Fibroblast of skin of left quadriceps (primary cell): ENCODE measurements at places on chromosomes 4 and X.

DNA sequence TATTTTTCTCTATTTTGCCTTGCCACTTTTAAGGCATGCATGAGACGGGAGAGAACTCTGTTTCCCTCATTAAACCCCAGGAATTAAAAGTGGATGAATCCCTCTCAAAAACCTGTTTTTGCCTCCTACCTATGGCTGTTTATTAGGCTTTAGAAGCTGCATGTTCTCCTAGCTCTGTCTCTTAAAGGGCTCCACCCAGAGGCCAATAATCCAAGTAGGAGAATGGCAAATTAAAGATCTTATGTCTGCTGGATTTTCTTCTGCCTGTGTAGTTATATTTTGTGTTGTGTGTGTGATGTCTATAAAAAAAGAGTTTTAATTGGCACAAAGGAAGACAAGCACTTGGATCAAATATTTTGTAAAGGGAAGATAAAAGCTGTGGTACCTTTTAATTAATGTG is 32.4 kb downstream of the MAGEC1 start:
- no peak for DNase-seq

- no peak for DNase-seq
Measured at GRCh38 chr4:42673082-42673425, 16.1 kb upstream of the ATP8A1 start.

DNA sequence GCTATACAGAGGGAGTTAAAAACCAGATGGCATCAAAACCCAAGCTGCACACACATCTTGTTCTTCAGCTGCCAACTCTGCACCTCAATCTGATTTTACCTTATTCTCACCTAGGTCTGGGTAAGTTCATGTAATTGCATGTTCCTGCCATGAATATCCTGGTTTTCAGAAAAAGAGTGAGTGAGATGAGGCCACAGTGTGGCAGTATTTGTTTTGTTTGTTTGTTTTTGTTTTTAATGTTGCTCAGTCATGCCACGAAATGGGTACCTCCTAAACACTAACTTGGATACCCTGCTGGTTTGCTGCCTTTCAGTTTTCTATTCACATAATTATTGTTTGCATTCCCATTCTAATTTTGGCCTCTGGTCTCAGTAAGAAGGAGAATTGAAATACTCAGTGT is 22.5 kb downstream of the TMEM164 start:
- DNase-seq: no peak

GRCh38 chr4:89658701-89659024 is 178.3 kb downstream of the SNCA start:
- DNase-seq: no peak

DNA sequence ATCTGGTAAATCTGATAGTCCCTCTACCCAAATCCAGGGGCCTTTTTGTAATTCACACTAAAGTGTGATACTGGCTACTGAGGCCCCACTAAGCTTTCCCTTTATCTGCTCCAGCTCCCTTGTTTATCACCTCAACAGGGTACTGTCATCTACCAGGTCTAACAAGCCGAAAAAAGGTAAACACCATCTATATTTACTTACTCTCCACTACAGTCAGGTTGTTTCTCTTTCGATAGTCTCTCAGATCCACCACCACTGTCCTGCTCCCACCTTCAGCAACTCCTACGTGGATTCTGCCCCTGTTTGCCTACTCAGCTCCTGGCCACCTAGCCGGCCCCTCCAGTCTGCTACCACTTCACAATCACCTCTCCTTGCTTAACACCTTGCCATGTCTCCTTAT is 3.3 kb downstream of the ITIH6 start:
- DNase-seq: no peak

DNA sequence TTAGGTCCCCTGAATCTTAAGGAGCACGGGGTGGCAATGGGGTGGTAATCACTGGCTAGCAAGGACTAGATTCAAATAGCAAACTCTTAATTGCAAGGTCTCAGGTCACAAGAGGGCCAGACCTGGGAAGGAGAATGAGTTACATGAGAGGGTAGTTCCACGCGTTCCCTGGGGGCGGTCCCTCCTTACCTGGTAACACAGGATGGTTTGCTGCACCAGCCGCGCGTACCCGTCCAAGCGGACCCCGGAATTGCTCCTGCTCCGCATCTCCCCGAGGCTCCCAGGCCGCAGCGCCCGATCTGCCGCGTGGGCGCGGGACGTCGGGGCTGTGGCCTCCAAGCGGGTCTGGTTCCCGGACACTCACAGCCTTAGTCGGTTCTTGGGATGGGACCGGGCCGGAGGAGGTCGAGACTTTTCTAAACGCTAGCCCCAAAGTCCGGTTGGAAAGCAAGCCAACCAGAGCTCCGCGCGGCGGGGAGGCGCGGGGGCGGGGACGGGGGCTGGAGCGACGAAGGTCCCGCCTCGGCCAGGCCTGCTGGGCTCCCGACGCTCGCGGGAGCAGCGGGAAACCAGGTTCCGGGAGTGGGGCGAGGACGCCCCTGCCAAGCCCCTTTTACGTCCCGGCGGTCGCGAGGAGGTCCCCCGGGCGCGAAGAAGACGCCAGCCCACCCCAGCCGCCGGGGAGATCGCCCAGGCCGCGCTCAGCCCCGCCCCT is at the start of gene PHKA2:
Gene PHKA2 (minus strand): TSS at position 449 of the 715 bp plus-strand sequence. CDS start 182 bp downstream, at position 267.
- no peak for DNase-seq

DNA sequence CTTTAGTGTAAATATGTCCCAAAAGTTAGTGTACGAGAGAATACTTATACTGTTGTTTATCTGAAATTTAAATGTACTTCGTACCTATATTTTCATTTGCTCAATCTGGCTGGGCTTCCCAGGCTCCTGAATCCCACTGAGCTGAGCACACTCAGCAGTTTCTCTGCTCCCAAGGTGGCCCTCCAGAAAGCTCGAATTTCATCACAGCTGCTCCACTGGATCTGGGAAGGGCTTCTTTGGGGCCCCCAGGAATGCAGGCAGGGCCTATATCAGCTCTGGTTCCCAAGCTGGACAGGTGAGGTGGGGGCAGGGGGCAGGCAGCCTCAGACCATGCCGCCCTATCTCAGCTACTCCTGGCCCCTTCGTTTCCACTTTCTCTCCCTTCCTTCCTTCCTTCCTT is 1.5 kb upstream of the FATE1 start:
- no peak for DNase-seq

DNA sequence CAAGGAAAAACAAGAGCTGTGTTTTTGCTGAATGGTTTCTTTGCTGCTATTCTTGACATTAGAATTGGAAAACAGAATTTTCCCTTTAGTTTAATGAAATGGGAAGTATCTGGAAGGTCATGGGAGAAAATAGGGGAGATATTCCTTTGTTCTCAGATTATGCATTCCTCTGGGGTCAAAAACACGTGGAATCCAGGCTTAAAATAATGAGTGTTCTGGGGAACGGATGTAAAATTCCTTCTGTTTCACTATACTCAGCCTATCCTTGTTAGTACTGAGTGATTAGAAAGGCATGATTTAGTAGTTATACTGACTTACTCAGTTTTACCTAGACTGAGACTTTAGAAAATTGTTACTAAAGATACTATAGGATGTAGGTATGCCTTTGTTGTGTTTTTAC is 107.3 kb downstream of the ARHGAP10 start:
- no peak for DNase-seq

DNA sequence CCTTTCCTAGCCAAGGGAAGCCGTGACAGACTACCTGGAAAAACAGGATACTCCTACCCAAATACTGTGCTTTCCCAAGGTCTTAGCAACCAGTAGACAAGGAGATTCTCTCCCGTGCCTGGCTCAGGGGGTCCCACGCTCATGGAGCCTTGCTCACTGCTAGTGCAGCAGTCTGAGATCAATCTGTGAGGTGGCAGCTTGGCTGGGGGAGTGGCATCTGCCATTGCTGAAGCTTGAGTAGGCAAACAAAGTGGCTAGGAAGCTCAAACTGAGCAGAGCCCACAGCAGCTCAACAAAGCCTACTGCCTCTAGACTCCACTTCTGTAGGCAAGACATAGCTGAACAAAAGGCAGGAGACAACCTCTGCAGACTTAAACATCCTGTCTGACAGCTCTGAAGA is 177.1 kb downstream of the PARM1 start:
- no peak for DNase-seq

GRCh38 chr4:2073808-2074481 is 14.8 kb downstream of the NAT8L start:
- no peak for DNase-seq

GRCh38 chr4:158710814-158711213 is 12.4 kb downstream of the PPID start:
- DNase-seq: no peak

- DNase-seq: no peak
Measured at GRCh38 chrX:153600032-153600373, 1.1 kb upstream of the CCNQ start.
